ENCODE measurements at places on chromosomes 5 and 9. TPM values are rescaled to one million over a fixed set of nuclear protein-coding genes. Genes with fewer than 3 reads are reported as not detected.

Gene CYSRT1
- total RNA-seq, result 0.74 TPM

Gene PCDHB13
- total RNA-seq, result under 0.01 TPM

Gene SMIM32
- total RNA-seq, result not detected

Gene SLC2A8
- total RNA-seq, result 9.2 TPM

Gene ADAMTS13
- 1.2 TPM for total RNA-seq

Gene SLC36A3
- total RNA-seq, result not detected

Gene OTULINL
- total RNA-seq, result 1.0 TPM

Measured in bronchus fibroblast of lung (primary cell).